ENCODE measurements at places on chromosomes 3 and 15. TPM values are rescaled to one million over a fixed set of nuclear protein-coding genes. Genes with fewer than 3 reads are reported as not detected.

DNA sequence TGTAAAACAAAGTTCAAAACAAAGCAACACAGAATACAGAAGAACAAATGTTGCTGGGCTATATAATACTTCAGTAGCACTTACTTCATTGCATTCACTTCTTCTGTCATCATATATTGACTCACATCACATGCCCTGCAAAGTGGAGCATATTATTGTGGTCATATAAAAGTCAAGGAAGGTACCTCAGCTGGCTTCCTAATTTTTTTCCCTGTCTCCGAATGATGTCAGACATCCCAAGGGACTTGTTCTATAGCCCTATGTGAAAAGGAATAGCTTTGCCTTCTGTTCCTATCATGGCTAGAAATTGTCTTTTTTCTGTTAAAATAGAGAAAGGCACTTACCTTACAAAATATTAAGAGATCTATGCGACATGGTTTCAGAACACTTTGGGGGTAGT is 109.4 kb downstream of the LRTM1 start:
- no peak for DNase-seq

GRCh38 chr3:99867594-99868310 is 50.1 kb downstream of the CMSS1 start:
- DNase-seq, result no peak

- DNase-seq, result no peak
Observed at GRCh38 chr3:30605005-30605404, 1.4 kb upstream of the TGFBR2 start.

DNA sequence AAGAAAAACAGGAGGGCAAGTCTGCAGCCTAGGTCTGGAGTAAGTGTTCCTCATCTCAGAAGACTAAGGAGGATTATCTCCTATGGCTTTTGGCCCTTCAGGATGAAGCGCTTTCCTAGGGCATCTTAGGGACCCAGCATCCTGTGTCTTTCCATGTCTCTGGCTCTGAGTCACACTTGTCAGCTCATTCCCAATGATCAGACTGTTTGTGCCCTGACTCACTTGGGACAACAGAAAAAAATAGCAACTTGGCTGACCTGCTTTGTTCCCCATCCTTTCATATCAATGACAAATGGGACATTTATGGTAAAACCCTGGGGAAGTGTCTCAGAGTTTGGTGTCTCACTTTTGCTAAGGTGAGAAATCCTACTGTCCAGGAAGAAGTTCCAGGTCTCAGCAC is 76.2 kb upstream of the OXTR start:
- DNase-seq, result no peak

- DNase-seq, result no peak
Observed at GRCh38 chr15:91936927-91937326, 83.4 kb downstream of the SLCO3A1 start.

GRCh38 chr3:81554388-81554787 is 207.1 kb downstream of the GBE1 start:
- DNase-seq, result no peak

Gene TRIP4
- 38.2 TPM for total RNA-seq

- no peak for DNase-seq
Observed at GRCh38 chr3:148381051-148381450, 316.7 kb upstream of the AGTR1 start.

DNA sequence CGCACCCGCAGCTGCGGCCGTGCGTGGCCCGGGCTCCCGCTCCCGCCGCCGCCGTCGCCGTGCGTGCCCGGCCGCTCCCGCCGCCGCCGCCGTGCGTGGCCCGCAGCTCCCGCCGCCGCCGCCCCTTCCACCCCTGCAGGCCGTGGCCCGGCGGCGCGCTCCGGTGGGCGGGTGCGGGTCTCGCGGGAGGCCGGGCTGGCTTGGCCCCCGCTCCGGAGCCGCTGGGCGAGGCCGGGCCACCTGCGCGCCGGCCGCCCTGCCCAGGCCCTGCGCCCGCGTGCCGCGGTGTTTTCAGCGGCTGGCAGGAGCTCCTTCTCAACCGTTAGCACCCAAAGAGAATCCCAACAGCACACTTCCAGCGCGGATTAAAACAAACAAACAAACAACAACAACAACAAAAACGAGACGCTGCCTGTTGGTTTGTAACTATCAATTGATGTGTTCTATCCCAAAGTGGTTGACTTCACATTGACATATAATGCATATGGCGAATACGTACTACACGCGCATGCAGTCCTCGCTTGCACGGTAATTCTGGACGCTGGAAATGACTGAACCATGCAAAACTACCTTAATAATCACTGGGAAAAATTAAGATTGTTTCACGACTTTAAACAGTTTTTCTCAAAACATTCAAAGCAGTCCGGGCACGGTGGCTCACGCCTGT is 113.7 kb upstream of the GOLGA8J start:
- DNase-seq, result no peak

GRCh38 chr3:183554377-183554776 is 1.1 kb downstream of the KLHL6 start:
- peak; percentile 59 for DNase-seq

DNA sequence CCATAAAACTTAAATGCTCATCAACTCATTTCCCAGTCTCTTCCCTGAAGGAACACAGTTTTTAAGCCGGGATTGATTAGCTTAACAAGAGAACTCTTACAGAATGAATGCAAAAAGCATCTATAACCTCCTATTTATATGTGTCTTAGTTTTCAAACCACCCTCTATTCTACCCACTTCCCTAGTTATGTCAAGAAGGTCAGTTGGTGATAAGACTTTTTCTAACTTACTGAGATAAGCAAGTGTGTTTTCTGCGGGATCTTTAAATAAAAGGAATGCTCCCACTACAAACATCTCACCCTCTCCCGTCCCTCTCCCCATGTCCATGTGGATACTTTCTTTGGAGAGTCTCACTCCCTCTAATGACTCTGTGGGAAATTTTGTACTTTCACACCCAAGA is 218.5 kb downstream of the SV2B start:
- DNase-seq, result no peak

Gene C3orf20
- total RNA-seq, result 0.34 TPM

- DNase-seq, result no peak
Observed at GRCh38 chr3:43255662-43256061, 30.7 kb upstream of the SNRK start.

GRCh38 chr3:50603261-50604109 is 8.1 kb downstream of the CISH start:
- no peak for DNase-seq

DNA sequence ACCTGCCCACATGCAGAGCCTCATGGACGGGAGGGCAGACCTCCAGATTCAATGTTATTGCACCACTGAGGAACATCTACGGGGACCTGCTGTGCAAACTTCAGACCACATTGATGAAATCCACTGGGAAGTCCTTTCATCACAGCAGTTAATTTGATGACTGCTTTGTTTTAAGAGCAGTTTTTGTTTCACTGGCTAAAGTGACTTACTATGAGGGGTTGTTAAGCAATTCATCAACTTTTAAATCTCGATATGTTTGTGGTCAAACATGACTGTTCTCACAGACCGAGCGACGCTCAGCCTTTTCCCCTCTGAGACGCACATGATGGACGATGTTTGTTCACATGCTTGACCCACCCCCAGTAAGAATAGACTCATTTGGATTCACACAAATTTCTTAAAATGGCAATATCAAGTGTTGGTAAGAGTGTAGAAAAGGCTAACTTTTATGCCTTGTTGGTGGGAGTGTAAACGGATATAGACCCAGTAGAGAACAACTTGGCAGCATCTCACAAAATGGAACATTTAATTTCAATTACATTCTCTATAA is 35.9 kb upstream of the IREB2 start:
- DNase-seq, result no peak

Gene ZNF148
- total RNA-seq, result 71.5 TPM

Gene CEMIP
- 0.24 TPM for total RNA-seq

Gene LRRC15
- not detected for total RNA-seq

DNA sequence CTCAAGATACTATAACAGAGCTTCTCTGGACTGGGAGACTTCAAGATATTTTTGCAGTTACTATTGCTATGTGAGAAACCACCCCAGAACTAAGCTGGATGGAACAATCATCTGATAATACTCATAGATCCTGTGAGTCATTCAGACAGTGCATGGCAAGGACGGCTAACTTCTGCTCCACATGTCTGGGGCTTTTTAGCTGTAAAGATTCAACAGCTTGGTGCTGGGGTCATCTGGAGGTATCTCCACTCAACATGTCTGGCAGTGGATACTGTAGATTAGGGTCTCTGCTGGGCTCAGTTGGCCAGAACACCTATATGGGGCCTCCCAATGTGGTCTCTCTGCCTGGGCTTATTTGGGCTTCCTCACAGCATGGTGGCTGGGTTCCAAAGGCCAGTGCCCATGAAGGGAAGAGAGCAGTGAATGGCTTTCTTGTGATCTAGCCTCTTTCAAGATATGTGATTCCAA is 117.3 kb upstream of the SLC7A14 start:
- no peak for DNase-seq

Gene TRA2B
- total RNA-seq, result 220 TPM

Gene PCSK6
- 1.6 TPM for total RNA-seq

GRCh38 chr3:169665264-169666075 is 2.0 kb upstream of the MECOM start:
- peak; percentile 14 for DNase-seq

Gene IMPG2
- total RNA-seq, result 0.44 TPM

DNA sequence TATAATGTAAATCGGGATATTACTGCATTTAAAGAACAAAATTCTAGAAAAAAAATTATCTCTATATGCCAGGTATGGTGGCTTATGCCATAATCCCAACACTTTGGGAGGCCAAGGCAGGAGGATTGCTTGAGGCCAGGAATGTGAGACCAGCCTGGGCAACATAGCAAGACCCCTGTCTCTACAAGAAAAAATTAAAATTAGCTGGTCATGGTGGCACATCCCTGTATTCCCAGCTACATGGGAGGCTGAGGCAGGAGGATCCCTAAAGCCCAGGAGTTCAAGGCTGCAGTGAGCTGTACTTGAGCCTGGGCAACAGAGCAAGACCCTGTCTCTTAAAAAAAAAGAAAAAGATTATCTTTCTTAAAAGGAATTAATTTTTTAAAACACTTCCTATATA is 12.8 kb downstream of the SENP7 start:
- DNase-seq, result no peak

Gene CNTN3
- total RNA-seq, result not detected

GRCh38 chr15:91409387-91409786 is 309.3 kb downstream of the SV2B start:
- DNase-seq, result no peak

DNA sequence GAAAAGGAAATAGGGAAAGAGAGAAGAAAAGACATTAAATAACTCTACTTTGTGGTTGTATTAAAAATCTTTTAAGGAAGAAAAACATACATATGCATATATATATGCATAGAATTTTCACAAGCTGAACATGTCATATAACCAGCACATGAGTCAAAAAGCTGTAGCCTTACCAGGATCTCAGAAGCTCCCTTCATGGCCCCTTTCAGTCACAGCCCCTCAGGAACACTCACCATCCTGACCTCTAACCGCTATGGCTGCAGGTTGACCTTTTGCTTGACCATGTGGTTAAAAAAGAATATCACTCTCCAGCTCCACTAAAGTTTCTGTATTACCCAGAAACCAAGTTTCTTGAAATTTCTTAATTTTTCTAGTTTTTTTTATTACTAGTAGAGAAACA is 103.4 kb downstream of the CHST2 start:
- DNase-seq, result no peak

- no peak for DNase-seq
Observed at GRCh38 chr3:66269411-66269810, 48.6 kb downstream of the SLC25A26 start.

Gene MYO5C
- total RNA-seq, result 4.5 TPM

DNA sequence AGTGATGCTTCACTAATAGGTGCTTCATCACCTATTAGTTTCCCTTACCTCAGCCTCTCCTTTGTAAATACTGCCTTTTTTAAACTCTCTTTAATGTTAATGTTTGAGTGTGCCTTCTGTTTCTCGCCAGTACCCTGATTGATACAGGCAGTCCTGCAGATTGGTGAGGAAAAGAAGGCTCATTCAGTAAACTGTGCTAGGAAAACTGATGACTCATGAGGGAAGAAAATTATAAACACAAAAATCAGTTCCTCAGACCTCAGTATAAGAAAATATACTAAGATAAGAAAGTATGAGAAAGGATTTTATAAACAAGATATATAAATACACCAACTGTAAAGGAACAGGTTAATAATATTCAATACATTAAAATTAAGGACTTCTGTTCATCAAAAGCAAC is 54.8 kb upstream of the OXTR start:
- DNase-seq, result no peak

GRCh38 chr3:156604642-156605144 is 49.8 kb upstream of the SSR3 start:
- no peak for DNase-seq

- DNase-seq, result no peak
Observed at GRCh38 chr15:49036650-49037545, 9.3 kb downstream of the SECISBP2L start.

Gene TUBGCP5
- 23.1 TPM for total RNA-seq

- no peak for DNase-seq
Observed at GRCh38 chr15:35885870-35886269, 339.9 kb upstream of the DPH6 start.

GRCh38 chr3:127377801-127378655 is 90.2 kb upstream of the PRR20G start:
- DNase-seq, result no peak

- no peak for DNase-seq
Observed at GRCh38 chr15:27707257-27707656, 391.9 kb downstream of the OCA2 start.

DNA sequence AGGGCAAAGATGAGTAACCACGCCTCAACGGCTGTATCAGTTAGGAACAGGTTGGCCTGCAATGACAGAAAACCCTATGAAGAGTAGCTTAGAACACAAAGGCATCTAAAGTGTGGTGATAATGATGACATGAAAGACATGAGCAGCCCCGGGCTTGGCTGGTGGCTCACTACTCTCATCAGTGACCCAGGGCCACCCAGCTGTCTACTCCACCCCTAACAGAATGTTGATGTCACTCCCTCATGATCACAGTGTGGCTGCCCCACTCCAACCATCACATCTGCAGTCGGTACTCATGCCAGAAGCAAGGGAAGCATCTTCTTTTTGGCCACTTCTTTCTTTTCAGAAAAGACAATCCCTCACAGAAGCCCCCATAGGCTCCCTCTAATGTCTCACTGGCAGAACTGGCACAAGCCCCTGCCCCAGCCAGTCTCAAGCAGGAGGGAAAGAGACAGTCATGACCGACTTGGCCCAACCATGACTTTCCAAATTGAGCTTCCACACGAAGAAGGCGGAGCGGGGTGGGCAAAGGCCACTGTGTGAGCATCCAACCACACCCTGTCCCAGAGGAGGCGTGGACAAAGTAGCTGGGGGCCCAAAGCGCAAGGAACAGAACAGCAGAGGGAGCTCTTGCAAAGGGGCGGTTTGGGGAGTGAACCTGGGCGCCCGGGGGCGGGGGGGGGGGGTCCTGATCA is 72.0 kb upstream of the IQSEC1 start:
- DNase-seq, result no peak

DNA sequence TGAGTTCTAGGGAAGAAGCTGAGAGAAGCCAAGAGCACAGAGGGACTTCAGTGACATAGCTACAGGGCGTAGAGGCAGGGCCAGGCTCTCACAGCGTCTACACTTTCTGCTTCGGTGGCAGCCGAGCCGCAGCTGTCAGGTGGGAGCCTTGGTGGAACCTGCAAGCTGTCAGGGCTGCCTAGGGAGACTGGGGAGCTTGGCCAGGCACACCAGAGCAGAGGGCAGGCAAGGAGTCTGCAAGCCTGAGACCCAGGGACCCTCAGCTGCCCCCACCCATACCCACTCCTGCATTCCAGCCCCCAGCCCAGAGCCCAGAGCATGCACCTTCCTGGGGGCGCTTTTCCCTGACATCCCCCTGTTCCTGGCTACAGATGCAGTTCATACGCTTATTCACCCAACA is 13.4 kb upstream of the KLF15 start:
- no peak for DNase-seq

GRCh38 chr15:68933001-68933400 is 2.7 kb downstream of the SPESP1 start:
- DNase-seq, result no peak

GRCh38 chr15:76334438-76335306 is 1.9 kb upstream of the ISL2 start:
- no peak for DNase-seq

Measured in B cell (primary cell).